NCI-H2107 (cell line): ENCODE measurements at places on chromosomes 2 and 18.

DNA sequence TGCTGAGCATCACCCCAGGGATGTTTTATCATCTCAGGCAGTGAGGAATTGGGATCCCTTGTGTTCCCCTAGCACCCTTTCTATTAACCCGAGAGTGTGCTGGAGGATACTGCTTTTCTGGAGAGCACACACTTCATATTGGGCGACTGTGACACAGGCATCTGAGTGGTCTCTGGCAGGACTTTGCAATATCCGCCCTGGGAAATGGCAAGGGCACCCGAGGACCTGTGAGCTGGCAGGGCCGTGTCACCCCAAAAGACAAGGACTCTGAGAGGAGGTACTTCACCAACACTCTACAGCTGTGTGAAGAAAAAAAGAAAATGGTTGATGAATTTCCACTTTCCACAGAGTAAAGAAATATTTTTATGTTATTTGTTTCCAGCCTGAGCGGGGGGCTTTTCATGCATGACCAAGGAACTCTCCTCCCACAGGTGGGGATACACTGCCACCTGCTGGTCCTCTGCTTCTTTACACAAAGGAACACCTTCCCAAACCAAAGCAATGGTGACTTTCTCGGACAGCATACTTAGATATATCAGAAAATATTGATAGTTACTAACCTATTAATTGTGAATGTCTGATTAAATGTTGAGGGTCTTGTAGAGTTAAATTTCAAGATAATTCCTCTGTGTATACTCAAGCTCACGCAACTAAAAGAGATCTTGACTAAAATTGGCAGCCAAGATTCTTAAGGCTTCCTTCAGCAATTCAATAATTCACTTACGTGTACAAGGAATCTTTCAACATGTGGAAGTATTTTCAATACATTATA is 45.9 kb upstream of the REG3G start:
- DNase-seq = no peak

DNA sequence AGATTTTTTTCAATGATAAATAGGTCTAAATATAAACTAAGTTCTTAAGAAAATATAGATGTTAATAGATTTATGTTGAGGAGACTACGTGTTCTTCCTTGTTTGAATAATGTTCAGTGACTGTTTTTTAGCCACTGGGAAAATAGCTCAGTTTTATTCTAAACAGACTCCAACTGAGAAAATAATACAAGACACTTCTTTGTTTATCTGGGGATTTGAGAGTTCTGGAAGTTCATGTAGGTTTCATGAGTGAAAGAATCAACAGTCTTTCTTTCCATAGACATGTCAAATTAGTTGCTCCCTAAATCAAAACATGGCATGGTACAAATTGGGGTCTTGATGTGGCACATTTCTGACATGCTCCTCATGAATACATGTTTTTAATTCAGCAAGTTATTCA is 177.7 kb downstream of the MREG start:
- DNase-seq = no peak

- no peak for DNase-seq
Measured at GRCh38 chr2:205680903-205681302, 1.4 kb upstream of the NRP2 start.

GRCh38 chr2:60554074-60554645 is 706 bp upstream of the BCL11A start:
- DNase-seq = no peak

- no peak for DNase-seq
Measured at GRCh38 chr18:46095532-46095931, 2.6 kb downstream of the ATP5F1A start.

DNA sequence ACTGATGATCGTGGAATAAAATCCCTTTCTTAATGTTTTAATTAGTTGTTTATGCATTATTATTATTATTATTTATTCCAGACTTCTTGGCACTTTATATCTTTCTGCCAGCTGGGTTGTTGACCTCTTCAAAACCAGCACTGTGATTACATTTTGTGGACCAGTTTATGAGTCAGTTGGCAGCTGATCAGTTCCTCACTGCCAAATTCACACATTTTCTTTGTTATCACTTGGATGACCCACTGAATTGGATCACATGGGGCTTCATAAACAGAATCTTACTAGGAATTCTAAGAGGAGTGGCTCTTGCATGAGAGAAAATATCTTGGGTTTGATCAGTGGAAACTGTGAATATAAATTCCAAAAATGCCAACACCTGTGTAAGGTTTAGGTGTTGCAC is 321.8 kb upstream of the SPRED2 start:
- no peak for DNase-seq

DNA sequence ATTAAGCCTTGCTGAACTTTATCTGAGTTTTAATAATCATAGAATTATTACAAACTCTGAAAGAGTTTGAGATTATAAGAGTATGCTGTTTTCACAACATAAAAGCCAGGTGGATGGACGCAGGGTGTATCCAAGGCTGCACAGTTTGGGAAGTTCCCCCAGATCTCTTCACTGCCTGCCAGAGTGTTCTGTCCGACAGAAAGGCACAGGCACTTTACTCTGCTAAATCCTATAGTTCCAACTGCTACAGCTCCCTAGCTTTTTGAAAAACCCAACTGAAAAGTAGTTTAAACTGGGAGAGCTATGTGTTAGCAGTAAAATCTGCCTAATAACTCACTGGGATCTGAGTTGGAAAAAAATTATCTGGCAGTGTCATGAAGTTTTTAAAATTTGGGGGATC is 38.0 kb downstream of the MFSD6 start:
- no peak for DNase-seq

- DNase-seq = no peak
Measured at GRCh38 chr2:153213022-153213421, 265.5 kb downstream of the RPRM start.

DNA sequence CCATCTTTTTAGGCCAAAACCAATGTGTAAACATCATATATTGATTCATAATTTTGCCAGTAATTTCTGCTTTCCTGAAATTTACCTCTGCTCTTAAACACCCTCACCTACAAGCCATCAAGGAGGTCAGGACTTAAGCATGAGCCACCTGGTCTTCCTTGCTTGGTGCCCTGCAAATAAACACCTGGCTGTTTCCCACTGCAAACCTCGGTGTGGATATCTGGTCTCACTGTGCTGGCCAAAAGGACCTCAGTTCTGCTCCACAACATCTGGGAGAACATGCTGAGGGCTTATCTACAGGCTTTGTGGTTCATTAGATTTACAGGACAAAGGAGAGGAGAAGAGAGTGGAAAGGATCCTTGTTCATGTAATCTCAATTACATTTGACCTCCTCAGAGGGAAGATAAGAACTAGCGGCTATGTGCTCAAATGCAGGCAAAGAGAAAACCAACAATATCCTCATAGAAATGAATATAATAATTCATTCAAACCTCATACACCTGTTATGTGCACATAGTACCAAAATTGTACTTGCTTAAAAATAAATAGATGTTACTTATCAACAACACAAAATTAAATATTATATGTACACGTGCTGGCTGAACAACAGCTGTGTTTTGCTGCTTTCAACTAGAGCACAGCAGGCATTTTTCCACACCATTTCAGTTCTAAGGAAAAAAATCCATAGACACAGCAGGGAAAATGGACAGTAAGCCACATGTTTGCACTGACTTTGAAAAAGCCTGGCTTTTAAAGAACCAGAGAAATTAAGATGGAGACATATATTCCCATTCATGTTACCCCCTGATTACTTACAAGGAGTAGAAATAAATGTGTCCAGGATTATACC is 465.1 kb downstream of the LPIN1 start:
- no peak for DNase-seq
